ENCODE measurements at places on chromosomes 2 and 18.

- no peak for DNase-seq
Observed at GRCh38 chr2:149731079-149731478, 143.5 kb upstream of the MMADHC start.

- DNase-seq: no peak
Observed at GRCh38 chr18:33606621-33607020, 28.6 kb downstream of the ASXL3 start.

DNA sequence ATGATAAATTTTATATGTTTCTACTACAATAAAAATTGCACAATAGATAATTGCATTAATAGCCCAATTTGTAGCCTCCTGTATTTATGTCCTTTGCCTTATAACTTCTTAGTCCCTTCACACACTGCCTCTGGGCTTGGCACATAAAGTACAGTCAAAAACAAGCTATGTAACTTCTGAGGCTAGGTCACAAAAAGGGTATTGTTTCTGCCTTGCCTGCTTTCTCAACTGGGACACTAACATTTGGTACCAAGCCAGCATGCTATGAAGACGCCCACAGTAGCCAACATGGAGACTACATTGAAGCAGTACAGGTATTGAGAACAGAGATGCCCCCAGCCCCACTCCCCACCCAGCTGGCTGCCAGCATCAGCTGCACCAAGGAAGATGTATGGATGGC lies 5.4 kb upstream of the SLC3A1 start:
- no peak for DNase-seq

DNA sequence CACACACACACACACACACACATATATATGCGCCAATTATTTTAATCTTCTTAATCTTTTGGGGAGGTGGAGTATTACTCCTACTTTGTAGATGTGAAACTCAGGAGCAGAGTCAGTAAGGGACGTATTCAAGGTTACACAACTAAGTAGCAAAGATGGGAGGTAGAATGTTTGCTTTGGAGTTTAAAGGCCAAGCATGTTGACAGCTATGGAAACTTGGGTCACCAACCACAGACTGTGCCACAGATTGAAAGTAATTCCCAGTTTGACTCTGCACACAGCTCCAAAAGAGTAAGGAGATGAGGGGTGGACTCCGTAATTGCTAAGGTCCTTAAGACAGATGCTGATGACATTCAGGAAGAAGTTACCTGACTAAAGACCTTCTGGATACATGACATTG lies 124.8 kb upstream of the ITGB6 start:
- DNase-seq: no peak

- no peak for DNase-seq
Observed at GRCh38 chr2:148521181-148521580, 123.4 kb upstream of the EPC2 start.

GRCh38 chr2:2392332-2392731 lies 61.3 kb upstream of the MYT1L start:
- no peak for DNase-seq

DNA sequence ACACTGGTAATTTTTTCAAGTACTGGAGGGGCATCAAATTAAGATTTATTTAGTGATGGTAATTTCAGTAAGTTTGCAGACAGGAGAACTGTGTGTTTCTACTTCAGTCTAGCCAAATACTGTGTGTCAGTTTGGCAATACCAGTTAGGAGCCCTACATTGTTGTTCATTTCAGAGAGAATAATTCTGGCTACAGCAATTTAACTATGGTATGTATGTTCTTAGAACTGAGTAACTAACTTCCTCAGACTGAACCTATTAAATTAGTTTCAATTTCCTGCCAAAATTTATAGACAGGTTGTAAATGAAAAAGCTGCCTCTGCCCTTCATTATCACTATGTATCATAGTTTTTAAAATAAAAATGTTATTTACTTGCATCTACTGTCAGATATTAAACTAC lies 332.4 kb downstream of the PARD3B start:
- DNase-seq: no peak
